Peyer's patch (tissue), 4 donors: ENCODE measurements at places on chromosomes 2 and 18. TPM values are rescaled to one million over a fixed set of nuclear protein-coding genes. Genes with fewer than 3 reads are reported as not detected.

MYO3B gene
- total RNA-seq = not detected

FASTKD2 gene
- total RNA-seq = 34.0 TPM

APOB gene
- total RNA-seq = 2,659 TPM

KIF1A gene
- total RNA-seq = 2.9 TPM

DPYSL5 gene
- 0.13 TPM for total RNA-seq

TFPI gene
- 80.7 TPM for total RNA-seq

ARHGAP28 gene
- 35.5 TPM for total RNA-seq

ALK gene
- total RNA-seq = 1.3 TPM

SNTG2 gene
- total RNA-seq = 5.0 TPM

CD8B gene
- total RNA-seq = 22.4 TPM

L3MBTL4 gene
- 13.4 TPM for total RNA-seq

RESP18 gene
- total RNA-seq = not detected

DNA sequence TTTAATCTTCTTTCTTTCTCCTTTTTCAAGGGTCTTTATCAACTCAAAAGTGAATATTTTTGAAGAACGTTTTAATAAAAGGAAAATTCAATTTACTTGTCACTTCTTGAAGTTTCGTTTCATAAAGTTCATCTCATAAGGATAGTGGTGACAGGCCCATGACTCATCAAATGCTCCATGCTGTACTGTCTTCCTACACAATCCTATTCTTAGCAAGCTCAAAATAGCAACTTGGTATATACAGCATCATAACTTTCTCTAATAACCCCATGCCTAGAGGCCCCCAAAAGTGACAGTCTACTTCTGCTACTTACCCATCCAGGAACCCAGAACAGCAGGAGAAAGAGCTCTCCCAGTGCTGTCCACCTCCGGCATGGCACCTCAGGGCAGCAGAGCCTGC lies 7.7 kb downstream of the FBXO15 start:
- no peak for DNase-seq

GRCh38 chr2:217935235-217935879 lies 67.4 kb downstream of the TNS1 start:
- DNase-seq = no peak

DNA sequence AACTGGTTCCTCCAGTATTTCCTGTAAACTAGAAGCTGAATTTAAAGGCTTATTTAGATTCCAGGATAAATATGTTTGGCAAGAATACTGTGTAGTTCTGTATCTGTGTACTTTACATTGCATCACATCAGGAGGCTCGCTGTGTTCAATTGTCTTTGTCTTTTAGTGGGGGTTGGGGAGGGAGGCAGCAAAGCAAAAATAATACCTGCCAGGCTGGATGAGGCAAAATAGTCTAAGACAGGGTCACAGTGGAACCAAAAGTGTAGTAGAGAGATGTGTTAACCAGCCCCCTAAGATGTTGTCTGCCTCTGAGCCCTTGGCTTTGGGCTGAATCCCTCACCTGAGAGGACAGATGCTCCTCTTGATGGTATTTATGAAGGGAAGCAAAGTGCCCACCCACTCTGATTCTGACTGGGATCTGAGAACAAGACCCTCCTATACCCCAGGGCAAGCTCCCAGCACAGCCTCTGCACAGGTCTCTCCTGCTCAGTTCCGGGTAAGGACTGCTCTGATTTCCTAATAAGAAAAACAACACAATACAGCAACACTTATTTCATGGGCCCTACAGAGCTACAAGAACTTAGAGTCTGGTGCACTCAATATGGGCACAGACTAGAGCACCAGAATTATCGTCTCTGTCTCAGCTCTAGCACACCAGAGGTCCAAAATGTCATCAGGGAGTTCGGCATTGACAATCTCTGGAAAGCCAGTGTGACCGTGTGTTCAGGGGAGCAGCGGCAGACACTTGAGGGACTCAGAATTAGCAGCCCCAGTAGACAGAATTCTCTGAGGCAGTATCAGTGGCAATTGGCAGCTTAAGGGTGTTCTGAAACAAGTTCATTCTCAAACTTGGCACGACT lies 7.2 kb upstream of the AFTPH start:
- DNase-seq = no peak

DNA sequence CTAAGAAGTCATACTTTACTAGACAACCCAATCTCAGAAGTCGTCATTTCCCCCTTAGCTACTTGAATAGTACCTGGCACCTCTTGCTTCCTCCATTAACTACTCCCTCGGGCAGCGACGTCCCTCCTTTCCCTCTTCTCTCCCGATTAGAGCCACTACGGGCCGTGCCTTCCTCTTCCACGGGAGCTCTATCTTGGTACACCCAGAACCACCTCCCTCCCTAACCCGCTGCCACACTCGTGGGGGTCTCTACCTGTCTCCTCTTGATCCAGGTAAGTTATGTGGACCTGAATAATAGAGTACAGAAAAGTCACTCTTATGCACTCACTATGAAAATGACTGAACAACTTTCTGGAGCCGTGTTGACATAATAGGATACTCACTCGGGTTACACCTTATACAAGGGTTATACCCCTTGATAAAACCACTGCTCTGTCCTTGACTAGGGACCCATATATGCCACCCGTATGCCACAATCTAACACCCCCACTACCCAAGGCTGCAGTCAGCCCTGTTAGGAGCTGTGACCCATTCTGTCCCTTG lies 595 bp upstream of the HDHD2 start:
- no peak for DNase-seq

DNA sequence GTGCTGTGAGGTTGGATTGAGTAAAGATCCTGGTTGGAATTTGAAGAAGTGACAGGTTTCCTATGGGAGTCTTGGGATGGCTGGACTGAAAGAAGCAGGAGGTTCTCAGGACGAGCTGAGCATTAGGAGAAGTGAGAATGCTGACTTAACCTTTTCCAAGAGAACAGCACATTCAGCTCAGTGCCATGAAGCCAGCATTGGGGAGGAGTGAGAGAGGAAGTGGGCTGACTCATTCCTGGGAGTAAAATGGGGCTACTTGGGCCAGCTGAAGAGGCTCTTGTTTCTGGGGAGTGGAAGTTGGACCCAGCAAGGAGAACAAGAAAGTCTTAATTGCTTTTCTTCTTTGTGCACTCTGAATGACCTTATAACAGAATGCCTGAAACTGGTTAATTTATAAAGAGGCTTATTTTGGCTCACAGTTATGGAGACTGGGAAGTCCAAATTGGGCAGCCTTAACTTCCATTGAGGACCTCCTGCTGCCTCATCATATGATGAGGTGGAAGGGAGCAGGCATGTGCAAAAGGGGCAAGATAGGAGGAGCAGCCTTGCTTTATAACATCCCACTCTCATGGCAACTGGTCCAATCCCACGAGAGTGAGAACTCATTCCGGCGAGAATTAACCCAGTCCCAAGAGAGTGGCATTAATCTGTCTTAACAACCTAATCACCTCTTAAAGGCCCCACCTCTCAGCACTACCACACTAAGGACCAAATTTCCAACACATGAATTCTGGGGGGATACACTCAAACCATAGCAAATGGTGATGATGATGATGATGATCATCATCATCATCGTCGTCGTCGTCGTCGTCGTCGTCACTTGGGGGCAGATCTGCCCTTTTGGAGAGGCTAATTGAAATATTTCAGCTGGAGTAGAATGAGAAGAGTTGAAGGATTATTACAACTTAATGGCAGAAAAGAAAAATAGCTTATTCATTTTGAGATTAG lies 26.1 kb downstream of the DGUOK start:
- no peak for DNase-seq

- DNase-seq = no peak
Observed at GRCh38 chr2:150607390-150607811, 119.9 kb upstream of the RND3 start.

- no peak for DNase-seq
Observed at GRCh38 chr2:159832858-159833257, 34.9 kb upstream of the CD302 start.

GRCh38 chr2:12027136-12027535 lies 280.7 kb downstream of the LPIN1 start:
- DNase-seq = no peak

- no peak for DNase-seq
Observed at GRCh38 chr2:16047701-16048100, 107.4 kb downstream of the MYCN start.

GRCh38 chr18:58896268-58896667 lies 31.6 kb downstream of the ZNF532 start:
- DNase-seq = no peak

- no peak for DNase-seq
Observed at GRCh38 chr2:32760628-32761027, 132.8 kb downstream of the TTC27 start.

DNA sequence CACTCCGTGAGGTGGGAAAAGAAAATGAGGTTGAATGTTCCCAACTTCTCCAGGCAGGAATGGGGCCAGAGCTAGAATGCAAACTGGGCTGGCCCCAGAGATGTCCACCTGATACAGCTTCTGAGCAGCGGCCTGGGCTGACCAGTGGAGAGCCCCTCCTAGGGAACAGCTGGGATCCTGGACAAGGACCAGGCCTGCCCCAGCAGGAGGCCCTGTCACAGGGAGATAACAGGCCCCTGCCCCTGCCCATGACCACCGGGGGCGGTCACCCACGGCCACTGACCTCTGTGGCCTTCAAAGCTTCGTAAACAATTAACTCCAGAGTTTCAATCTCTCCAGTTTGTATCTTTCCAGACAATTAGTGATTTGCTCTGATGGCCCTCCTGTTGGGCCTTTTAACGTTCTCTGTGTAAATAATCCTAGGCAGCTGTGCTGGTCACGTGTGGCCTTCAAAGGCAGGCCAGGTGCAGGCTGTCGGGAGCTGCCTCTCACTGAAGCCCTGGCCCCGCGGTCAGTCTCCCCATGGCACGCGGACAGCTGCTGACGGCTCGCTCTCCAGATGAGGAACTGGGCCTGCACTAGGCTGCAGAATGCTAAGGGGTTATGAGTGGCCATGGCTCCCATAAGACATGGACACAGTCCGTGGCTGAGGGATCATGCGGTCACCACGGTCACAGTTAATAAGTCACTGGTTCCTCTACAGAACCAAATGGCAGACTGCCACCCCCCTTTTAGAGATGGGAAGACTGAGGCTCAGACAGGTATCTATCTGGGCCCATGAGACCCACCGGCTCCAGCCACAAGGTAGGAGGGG lies 9.2 kb downstream of the HS6ST1 start:
- no peak for DNase-seq

GRCh38 chr18:60500960-60501359 lies 128.4 kb upstream of the MC4R start:
- DNase-seq = no peak

- DNase-seq = no peak
Observed at GRCh38 chr2:48161628-48162027, 255.3 kb upstream of the FBXO11 start.

- DNase-seq = no peak
Observed at GRCh38 chr2:59005836-59006615, 764.9 kb upstream of the FANCL start.

DNA sequence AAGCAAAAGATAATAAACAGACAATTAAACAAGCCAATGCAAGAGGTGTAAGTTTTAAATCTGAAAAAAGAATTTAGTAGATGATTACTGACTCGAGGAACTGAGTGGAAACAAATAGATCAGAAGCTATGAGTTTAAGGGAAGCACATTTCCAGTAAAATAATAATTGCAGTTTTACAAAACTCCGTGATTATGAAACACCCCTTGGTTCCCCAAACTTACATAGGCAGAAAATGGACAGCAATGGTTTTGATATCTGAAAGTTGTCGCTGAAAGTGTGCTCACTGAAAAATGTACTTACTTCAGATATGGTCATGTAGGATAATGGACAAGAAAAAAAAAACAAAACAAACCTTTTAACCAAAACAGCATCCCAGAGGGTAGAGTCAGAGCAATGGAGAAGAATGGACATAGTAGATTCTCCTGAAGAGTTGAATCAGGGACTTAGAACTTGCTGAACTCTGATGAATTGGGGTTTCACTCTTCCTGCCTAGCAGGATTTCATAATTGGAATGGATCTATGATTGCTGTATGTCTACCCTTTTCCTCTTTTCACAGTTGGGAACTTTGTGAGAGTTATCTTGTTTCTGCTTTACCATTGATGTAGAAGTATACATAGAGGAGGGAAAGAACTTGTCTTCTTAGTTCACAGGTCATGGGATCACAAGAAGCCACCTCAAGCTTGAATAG lies 305.6 kb upstream of the ZEB2 start:
- DNase-seq = no peak

- DNase-seq = no peak
Observed at GRCh38 chr18:43192408-43192807, 76.9 kb upstream of the RIT2 start.

DNA sequence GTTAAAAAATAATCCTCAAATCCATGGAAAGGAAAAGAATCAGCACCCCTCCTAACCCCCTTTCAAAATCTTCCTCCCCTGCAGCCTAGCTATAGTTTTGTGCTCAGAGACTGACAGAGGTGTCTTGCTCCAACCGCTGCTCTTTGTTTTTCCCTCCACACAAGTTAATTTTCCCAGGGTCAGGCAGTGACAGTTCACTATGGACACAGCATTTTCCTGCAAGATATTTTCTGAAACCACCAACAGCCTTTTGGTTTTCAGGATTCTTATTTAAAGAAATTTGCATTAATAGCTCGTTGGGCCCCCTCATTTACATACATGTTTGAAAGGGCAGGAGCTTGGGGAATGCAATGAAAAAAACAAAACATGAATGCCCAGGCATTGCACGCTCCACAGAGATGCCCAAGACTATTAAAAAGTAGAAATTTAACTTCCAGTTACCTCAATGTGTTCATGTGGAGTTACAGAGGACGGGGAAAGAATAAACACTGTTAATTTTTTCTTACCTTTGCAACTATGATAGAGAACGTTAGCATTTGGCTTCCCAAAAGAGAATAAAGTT lies 71.4 kb upstream of the CXCR4 start:
- no peak for DNase-seq

GRCh38 chr2:149622343-149622742 lies 34.8 kb upstream of the MMADHC start:
- DNase-seq = no peak

- DNase-seq = no peak
Observed at GRCh38 chr18:58228176-58228575, 184.2 kb downstream of the NEDD4L start.
